ENCODE measurements at places on chromosomes 11 and 22.
A peak's percentile ranks its signal among the peaks of the same experiment; 100 is the strongest.

DNA sequence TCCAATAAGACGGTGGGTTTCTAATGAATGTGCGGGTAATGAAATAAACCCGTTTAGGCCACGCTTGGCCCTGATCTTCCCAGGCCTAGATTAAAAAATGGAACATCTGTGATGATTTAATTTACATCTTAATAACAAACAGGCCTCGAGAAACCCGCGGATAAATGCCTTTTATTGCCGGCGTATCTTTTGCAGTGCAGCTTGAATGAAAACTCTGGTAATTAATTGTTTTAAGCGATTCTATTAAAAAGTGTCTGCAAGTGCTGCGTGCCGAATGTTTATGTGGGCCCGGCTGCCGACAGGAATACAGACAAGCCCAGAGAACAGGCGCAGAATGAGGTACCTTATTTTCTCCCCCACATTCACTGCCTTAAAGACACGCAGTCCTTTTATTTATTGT lies 420.7 kb downstream of the MN1 start:
- no peak for DNase-seq

GRCh38 chr22:19067696-19068348 lies 54.4 kb downstream of the DGCR2 start:
- DNase-seq, result no peak

DNA sequence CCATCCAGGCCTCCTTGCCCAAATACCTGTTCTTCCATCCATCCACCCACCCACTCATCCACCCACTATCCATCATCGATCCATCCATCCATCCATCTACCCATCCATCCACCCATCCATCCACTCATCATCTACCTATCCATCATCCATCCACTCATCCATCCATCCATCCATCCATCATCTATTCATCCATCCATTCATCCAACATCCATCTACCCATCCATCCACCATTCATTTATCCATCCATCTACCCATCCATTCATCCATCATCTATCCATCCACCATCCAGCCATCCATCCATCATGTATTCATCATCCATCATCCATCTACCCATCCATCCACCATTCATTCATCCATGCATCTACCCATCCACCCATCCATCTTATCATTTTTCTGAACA lies 413.2 kb downstream of the CTTN start:
- DNase-seq, result no peak

DNA sequence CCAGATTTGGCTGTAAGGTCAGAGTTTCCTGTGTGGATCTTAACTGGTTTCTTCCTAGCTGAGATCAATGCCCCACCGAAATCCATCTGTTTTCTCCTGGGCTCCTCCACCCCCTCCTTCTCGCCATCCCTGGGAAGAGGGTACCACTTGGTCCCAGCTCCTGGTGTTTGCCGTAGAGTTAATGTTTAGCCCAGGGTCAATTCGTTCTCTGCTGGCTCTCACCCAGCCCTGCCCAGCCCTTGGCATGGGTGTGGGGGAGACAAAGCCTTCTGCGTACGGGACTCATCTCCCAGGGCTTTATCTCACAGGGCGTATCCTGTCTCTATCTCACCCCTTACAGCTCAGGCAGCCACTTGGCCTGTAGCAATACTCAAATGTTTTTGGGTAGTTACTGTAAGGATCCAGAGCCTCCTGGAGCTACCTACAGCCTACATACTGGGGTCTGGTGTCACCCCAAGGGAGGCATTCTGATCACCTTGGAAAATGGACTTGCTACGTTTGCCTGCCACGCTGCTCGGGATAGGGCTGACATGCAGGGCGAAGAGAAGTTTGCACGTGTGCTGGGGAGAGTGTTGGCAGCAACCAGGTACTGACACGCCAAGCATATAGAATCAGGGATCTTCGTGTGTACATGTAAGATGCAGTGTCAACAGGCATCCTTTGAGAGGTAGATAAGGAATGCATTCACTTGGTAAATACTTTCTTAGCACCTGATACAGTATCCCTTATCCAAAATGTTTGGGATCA lies 66.1 kb downstream of the SCN3B start:
- DNase-seq, result no peak

DNA sequence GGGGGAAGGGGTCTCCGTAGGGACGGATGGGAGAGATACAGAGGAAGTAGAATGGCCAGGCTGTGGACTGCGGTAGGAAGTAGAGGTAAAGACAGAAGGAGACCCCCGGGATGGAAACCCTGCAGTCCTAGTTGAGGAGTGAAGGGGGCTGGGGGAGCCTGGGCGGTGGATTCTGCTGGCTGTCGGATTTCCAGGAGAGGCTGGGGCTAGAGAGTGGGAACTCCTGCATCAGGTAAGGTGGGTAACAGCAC lies 727 bp upstream of the SCARF2 start:
- DNase-seq, result no peak

- DNase-seq, result no peak
Measured at GRCh38 chr11:117696540-117696939, 100.5 kb downstream of the DSCAML1 start.

- DNase-seq, result peak; percentile 97
Measured at GRCh38 chr11:35050541-35050995, 88.4 kb upstream of the CD44 start.

DNA sequence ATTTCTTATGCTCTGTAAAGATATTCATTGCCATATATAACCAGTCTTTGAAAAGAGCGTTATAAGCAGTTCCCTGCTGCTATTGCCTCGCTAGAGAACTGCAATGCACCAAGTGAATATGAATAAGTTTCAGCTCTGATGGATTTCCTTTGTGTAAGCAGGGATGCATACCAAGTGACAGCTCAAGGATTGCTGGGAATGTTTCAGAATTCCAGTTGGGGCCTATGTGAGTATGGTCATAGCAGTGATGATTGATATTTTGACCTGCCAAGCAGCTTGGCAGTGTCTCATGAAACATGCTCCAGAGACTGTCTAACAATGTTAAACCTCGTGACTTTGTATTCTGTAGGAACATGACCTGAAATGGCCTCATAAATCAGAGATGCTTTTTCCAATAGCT lies 312.6 kb downstream of the C11orf87 start:
- no peak for DNase-seq

- no peak for DNase-seq
Measured at GRCh38 chr22:48906216-48906835, 921.3 kb downstream of the BRD1 start.

GRCh38 chr11:12148882-12149281 lies 38.5 kb downstream of the MICAL2 start:
- no peak for DNase-seq

DNA sequence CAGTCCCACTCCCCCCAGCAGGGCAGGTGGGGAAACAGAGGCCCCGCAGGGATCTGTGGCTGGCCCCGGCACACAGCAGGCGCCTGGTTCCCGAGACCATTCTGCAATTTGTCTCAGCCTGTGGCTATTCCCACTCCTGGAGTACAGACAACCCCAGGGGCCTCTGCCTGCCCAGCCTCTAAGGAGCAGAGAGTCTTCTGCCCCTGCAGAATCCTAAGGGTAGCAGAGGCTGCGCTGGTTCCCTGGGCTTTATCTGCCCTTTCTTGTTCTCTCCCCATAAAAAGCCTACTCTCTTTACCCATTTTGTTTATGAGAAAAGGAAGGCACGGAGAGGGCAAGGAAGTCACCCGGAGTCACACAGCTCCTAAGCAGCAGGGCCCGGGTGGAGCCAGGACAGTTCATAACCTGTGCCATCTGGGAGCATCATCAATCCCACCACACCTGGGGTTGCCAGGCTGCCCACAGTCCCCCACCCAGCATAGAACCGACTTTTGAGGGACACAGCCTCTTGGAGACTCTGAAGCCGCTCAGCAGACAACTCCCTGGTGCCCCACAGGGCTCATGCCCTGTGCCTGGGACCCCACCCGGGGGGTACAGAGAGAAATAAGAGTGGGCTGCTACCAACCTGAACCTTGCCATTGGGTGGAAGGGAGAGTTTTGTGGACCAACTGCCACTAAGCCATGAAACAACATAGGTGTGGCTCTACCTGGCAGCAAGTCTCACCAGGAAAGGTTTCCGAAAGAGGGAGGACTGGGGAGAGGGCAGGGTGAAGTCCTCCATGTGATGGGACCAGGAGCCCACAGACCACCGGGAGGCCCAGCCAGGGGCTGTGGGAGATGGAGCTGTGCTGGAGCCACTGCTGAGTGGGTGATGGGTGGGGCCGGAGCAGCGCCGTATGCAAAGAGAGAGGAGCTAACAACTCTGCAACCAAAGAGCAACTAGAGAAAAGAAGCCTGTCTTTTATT lies 17.2 kb upstream of the LINC01488 start:
- no peak for DNase-seq

GRCh38 chr22:33779243-33779642 lies 141.0 kb downstream of the LARGE1 start:
- no peak for DNase-seq

GRCh38 chr22:33766091-33766490 lies 154.2 kb downstream of the LARGE1 start:
- DNase-seq, result no peak

GRCh38 chr11:57434640-57435546 lies 8.0 kb upstream of the SLC43A3 start:
- peak; percentile 17 for DNase-seq

DNA sequence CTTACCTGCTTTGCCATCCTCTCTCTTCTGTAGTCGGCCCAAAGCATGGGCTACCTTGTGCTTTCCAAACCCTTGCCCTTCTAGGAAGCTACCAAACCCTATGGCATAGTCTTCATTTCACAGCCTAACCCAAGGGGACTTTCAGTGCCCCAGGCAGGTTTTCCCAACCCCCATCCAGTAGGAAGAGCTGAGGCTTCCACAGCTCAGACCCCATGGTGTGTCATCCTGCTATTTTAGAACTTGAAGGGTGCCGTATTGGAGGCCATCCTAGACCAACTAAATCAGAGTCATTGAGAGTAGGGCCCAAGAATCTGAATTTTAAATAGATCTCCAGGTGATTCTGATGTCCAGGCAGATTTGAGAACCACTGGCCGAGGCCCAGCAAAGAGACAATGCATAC lies 31.9 kb upstream of the TUB start:
- no peak for DNase-seq

GRCh38 chr11:60367009-60367408 lies 11.3 kb upstream of the MS4A7 start:
- DNase-seq, result no peak

GRCh38 chr11:95148938-95149337 lies 59.3 kb downstream of the ENDOD1 start:
- DNase-seq, result no peak

GRCh38 chr22:48744283-48744641 lies 1083.4 kb downstream of the BRD1 start:
- DNase-seq, result no peak

DNA sequence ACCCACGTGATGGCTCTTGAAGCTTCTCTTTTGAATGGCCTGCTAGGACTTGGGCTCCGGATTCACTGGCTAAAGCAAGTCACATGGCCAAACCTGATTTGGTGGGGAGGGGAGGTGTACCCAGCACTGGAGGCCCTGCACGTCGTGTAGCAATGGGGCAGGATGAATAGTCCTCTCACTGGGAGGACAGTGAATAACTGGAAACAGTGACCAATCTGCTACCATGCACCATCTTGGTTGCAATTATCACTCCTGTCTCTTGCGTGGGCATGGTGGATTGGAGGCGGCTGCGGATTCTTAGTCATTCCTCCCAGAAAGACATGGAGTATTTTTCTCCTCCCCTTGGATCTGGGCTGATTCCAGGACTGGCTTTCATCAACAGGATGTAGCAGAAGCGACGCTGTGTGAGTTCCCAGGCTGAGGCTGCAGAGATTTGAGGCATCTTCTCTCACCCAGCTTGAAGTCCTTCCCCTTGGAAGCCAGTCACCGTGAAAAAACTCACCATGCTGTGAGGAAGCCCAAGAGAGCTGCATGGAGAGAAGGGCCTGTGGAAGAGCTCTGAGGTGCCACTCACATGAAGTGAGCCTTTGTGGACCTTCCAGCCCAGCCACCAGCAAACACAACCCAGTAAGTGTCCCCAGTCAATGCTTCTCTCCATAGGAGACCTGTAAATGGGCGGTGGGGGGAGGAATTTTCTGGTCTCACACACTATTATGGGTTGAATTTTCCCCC lies 70.4 kb downstream of the IGLL1 start:
- no peak for DNase-seq

Measured in Kasumi-1 (cell line).